AML-193 (cell line): ENCODE measurements at places on chromosomes 11 and 22.

DNA sequence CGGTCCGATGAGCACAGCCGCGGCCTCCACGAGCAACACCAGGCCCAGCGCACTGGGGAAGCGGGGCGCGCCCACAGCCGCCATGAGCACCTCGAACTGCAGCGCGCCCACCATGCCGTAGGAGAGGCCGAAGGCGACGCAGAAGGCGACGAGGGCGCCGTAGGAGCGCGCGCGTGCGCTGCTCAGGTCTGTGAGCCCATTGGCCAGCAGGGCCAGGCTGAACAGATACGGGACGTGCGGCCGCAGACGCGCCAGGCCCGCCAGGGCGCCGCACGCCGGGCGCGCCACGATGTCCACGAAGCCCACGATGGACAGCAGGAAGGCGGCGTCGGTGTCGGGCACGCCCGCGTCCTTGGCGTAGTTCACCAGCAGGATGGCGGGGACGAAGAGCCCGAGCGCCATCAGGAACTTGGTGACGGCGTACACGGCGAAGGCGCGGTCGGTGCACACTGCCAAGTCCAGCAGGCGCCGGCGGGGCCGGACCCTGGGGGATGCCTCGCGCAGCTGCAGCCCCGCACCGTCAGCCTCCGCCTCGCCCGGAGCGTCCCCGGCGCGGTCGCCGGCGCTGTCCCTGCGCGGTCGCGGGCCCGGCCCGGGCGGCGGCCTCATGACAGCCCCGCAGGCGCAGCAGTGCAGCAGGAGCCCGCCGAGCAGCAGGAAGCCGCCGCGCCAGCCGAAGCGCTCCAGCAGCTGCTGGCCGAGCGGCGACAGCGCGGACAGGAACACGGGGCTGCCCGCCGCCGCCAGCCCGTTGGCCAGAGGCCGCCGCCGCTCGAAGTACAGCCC is 2.9 kb downstream of the SLC16A8 start:
- DNase-seq: no peak

GRCh38 chr11:117039900-117040299 is 58.3 kb downstream of the SIK3 start:
- DNase-seq: no peak

GRCh38 chr22:48250286-48250895 is 1487.9 kb downstream of the TBC1D22A start:
- DNase-seq: no peak

DNA sequence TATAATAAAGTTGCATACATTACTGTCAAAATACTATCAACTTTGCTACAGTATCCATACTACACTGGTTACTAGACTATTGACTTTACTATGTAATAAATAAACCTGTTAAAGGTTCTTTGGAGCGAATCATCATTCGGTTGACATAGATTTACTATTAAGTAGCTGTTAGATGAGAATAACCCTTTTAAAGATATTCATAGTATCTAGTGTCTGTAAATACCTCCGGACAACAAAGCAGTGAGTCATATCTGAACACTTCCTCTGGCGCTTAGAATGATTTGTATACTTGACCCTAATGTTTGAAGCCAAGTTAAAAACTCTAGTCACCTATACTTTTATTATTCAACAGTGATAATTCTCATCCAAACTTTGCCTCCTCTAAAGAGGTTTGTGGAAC is 84.7 kb downstream of the MSANTD4 start:
- DNase-seq: no peak

GRCh38 chr11:74476536-74476935 is 9.2 kb upstream of the KCNE3 start:
- no peak for DNase-seq

GRCh38 chr22:46867106-46867505 is 104.7 kb downstream of the TBC1D22A start:
- no peak for DNase-seq
